ENCODE measurements at places on chromosomes 3 and 15.

DNA sequence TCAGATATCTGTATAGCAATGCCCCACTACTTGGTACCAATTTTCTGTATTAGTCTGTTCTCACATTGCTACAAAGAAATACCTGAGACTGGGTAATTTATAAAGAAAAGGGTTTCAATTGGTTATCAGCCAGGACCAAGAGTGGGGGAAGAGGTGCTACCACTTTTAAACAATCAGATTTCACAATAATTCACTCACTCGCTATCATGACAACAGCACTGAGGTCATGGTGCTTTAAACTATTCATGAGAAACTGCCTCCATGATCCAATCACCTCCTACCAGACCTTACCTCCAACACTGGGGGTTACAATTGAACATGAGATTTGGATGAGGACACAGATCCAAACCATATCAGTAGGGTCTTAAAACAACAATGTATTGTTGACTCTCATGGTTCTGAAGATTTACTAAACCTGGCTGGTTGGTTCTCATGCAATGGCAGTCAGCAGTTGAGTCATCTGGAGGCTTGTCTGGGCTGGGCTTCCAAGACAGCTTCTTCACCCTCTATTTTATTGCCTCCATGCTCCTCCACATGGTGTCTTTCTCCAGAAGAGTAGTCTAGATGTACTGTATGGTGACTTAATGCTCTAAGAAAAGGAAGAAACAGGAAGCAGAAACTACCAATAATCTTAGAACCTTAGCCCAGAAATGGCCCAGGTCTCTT, 21.2 kb upstream of the TM4SF4 start:
- DNase-seq = no peak

DNA sequence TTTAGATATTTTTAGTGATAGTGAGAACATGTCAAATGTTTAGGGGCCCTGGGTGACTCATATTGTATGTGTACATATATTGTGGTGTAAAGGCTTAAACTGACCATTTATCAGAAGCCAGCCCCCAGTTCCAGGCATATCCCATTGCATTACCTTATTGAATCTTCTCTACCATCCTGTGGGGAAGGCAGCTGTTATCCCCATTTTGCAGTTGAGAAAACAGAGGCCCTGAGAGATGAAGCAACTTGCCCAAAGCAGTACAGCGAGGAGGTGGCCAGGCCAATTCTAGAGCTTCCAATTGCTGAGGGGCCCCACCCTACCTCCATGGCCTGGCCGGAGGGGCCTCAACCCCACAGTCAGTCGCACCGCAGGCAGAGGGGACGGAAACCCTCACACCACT, 47.9 kb downstream of the ZNF710 start:
- DNase-seq = no peak

GRCh38 chr3:49713336-49714105, 6.0 kb downstream of the AMIGO3 start:
- DNase-seq = no peak

DNA sequence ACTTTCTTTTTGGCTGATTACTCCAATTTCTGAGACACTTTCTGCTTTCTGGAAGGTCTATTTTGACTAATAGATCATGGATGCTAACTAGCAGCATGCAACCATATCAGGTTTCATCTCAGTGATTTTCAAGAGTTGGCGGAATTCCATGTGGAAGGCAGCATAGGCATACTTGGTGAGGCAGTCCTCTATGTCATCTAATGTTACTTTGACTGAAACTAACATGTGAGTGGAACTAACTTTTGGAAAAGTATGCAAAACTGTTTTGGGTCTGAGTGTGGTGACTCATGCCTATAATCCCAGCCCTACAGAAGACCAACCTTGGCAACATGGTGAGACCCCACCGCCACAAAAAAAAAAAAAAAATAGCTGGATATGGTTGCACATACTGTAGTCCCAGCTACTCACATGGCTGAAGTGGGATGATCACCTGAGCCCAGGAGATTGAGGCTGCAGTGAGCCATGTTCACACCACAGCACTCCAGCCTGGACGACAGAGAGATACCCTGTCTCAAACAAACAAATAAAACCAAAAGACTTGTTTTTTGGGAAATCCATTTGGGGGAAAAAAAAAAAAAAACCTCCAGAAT, 1033.7 kb downstream of the ROBO1 start:
- no peak for DNase-seq

DNA sequence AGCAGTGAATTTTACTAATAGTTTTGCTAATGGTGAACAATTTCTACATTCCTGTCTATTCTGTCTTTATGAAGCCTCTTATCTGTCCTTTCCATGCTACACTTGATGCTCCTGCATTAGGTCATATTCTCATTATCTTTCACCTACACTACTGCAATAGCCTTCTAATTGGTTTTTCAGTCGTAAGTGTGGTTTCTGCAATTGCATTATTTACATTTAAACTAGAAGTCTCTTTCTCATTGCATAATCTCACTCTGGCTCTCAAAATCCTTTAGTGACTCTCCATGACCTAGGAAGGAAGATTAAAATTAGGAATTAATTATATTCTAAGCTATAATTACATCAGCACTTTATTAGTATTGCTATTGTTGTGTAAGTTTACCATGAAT, 686.5 kb downstream of the IGSF11 start:
- no peak for DNase-seq

DNA sequence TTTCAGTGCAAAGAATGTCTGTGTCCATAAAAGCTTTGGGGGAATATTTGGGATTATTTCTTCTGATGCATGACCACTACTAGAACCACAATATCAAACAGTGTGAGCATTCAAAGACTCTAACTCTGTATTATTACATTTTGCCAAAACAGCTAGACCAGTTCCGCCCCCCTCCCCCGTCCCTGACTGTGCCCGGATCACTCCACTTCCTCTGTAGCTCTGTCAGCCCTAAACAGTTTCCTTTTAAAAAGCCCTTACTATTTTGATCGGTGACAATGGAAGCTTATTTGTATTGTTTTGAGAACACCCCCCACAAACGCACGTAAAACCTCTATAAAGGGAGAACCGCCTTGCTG, 36.6 kb upstream of the EPHB3 start:
- DNase-seq = no peak

GRCh38 chr15:31477301-31477700, 150.7 kb downstream of the KLF13 start:
- DNase-seq = no peak

- no peak for DNase-seq
Measured at GRCh38 chr15:63044077-63044644, 1.6 kb downstream of the TPM1 start.

GRCh38 chr3:174202561-174202960, 656.6 kb upstream of the NAALADL2 start:
- no peak for DNase-seq

DNA sequence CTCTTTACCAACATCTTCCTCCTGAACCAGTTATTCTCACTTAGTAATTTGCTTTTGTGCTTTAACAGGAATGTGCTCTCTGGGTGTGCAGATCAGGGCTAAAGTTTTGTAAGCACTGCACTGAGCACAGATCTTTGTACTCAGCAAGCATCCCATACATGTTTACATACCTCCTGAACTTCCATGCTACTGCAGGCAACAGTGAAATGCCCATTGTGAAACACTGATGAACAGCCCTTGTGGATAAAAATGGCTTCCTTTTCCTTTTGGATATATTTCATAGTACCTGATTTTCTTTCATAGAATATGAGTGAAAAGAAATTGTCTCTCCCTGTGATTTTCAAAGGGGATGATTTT, 855.9 kb downstream of the MCTP2 start:
- DNase-seq = no peak

DNA sequence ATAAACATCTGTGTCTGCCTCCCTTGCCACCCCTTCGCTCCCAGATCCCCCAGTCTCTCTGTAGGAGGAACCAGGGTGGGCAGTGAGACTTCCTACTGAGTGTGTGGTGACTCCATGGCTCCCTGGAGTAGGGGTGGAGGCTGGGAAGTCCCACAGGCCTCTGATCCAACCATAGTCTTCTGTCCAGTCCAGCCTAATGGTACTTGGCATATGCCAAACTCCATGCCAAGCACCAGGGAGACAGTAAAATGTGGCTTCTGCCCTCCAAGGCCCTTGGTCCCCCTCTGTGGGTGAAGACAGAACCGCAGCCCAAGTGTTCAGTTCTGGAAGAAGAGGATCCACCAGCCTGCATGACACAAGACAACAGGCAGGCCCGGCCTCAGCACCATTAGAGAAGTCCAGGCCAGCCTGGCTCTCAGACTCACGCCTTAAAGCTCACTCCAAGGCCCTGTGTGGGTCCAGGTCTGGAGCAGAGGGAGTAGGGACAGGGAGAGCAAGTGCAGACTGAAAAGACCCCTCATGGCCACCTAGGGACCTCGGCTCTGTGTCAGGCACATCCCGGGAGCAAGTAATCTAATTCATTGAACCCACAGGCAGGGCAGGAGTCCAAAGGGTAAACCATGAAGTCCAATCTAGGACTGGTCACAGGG, 112.7 kb downstream of the ETFA start:
- DNase-seq = no peak

DNA sequence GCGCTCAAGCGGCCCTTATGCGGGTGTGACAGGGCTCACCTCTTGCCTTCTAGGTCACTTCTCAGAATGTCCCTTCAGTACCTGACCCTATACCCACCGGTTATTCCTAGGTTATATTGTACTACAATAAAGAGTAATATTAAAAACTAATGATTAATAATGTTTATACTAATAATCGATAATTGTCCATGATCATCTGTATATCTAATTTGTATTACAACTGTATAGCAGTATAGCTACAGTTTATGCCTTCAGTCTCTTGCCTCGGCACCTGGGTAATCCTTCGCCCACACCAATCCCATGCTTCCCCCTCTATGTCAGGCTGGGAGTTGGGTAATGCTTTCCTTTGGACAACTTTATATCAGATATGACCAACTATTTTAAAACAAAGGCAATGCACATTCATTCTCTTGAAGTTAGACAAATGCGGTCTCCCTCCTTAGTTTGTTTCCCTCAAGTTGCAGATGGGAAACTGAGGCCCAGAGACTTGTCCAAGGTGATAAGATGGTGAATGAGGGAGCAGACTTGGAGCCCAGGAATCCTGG, 3.4 kb downstream of the FAH start:
- no peak for DNase-seq

DNA sequence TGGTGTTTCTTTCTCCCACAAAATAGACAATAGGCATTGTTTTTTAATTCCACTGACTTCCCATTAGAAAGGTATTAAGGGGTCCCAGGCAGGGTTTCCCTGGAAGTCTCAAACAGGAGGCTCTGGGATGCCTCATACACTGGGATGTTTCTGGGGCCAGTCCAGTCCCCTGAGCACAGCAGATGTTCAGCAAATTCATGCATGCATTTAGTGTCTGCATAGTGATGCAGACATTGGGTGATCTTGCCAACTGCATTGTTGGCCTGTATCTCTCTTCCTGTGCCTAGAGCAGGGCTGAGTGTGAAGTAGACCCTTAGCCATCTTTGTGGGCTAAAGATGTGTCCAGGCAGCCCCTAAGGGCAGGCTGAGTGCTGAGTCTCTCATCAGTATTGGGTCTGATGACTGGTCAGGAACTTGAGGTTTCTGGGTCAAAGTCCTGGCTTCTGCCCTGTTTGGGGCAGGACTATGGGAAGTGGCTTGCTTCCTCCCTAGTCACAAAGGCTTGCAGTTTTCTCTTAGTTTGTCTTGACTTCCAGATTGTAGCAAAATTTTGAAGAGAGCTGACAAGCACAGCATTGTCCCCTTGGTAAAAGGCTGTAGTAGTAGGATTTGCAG, 56.5 kb downstream of the BSN start:
- no peak for DNase-seq

DNA sequence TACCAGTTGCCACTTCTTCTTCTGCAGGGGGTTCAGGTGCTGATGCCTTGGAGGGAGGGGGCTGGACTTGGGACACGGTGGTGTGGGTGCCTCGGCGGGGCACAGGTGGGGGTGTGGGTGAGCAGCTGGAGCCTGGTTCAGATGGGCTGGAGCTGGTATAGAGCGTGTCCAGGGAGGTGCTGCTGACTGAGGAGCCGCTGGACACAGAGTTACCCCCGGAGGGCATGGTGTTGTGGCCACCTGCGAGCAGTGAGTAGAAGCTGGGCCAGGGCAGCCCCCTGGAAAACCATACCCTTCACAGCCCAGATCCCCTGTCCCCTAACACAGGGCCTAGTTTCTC, 4.2 kb downstream of the NCKIPSD start:
- no peak for DNase-seq

DNA sequence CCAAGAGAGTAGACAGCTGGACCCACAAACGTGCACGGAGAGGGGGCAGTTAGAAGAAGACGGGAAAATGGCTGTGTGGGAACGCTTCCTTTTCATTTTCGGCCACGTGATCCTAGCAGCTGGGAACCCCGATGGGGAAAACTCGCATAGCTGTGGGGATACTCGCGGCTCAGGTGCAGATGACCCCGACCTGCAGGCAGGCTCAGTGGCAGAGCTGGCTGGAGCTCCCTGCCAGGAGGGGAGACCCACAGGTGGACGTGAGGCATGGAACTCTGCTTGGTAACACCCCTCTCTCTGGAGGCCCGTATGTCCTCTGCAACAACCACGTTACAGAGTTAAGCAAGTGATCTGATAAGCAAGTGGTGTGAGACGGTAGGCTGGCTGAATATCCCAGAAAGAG, 84.6 kb upstream of the SNRPA1 start:
- no peak for DNase-seq

DNA sequence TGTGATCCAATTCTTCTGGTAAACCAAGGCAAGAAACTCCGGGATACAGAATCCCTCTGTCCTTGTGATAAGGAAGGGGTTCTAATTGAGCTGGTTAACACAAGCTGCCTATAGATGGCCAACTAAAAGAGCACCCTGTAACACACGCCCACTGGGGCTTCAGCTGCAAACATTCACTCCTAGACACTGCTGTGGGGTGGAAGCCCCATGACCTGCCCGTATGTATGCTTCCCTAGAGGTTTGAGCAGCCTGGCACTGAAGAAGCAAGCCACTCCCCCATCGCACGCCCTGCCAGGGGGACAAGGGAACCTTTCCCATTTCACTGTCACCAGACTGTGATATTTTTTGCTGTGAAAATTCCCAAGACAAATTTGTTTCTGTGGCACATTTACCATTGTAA, 516.9 kb upstream of the GOLIM4 start:
- no peak for DNase-seq

- no peak for DNase-seq
Measured at GRCh38 chr3:153338487-153338886, 176.5 kb downstream of the RAP2B start.

DNA sequence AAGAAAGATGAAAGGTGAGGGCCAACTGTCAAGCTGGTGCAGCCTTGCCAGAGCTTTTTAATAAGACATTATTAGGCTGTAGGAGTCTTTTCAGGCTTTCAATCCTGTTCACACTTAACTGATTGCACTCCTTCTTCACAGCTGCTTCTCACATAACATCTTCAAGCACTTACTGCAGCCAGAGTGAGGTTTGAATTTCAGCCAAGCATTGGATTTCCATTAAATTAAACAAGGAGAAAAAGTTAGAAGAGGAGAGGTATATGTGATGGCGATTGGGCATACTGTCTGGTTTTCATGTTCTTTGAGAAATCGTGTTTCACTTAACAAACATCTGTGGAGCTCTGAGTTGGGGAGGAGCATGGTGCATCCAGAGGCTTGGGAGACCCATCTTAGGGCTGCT, 392.8 kb upstream of the LRRC3B start:
- DNase-seq = no peak

- no peak for DNase-seq
Measured at GRCh38 chr3:108602249-108602934, 12.9 kb downstream of the DZIP3 start.

Data from amygdala (tissue), 56 donors.